Amniotic stem cell (primary cell): ENCODE measurements at places on chromosomes 7 and 10.

DNA sequence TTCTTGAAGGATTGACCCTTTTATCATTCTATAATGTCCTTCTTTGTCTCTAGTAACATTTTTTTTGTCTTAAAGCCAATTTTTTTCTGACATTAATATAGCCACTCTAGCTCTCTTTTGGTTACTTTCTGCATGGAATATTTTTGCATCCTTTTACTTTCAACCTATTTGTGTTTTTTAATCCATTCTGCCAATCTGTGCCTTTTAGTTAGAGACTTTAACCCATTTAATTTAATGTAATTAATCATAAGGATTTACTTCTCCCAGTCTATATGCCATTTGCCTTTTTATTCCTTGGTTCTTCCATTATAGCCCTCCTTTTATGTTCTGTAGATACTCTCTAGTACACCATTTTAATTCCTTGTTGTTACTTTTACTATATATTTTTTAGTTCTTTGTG, 32.7 kb upstream of the RABGEF1 start:
- no peak for DNase-seq

DNA sequence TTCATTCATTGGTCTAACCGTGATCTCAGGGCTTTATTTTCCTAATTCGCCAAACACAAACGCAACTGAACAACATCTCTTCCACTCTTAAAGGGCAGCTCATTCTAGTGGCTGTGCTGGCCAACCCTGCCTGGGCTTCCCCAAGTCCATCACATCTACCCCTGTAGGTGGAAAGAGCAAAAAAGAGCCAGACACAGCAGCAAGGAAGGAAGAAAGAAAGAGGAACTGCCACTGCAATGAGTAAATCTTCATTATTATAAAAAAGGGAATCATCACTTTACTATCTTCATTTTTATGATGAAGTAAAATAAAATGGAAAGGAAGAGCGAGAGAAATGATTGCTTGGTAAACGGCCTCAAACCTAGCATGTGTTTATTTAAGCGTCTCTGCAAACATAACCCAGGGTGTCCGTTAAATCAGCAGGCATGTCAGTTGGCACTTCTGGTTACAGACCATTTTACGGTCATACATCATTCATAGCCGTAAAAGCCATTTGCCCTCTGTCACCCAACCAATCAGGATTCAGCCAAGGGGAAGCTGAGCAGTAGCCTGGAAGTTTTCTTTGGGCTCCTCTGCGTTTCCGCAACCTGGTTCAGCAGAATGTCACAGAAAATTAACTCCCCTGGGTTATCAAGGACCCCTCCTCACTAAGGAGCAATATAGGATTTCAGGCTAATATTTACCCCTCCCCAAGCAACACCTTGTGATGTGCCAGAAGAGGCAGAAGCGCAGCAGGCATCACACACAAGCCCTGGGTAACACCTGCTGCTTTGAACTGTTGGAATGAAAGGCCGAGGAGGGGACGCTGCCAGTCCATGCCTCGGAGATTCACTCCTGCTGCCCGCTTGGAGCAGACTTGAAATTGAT, 234.0 kb downstream of the SNX10 start:
- DNase-seq = no peak

DNA sequence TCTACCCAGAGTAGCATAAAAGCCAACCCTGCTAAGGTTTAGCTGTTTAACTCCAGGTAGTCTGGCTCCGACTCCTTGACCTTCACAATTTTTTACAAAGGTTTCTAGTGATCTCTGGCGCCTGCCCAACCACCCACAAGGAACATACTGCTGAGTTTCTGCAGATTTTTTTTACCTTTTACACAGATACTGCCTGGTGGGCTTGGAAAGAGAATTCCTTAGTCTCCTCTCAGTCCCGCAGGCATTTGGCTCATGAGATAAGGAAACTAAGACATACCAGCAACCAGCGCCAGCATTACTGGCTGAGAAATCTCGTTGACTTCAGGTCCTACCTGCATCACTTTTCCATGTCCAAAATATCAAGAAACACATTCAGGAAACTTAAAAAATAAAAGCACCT, 51.1 kb upstream of the LYZL1 start:
- no peak for DNase-seq

GRCh38 chr10:78634389-78634815, 434.4 kb upstream of the ZMIZ1 start:
- no peak for DNase-seq

DNA sequence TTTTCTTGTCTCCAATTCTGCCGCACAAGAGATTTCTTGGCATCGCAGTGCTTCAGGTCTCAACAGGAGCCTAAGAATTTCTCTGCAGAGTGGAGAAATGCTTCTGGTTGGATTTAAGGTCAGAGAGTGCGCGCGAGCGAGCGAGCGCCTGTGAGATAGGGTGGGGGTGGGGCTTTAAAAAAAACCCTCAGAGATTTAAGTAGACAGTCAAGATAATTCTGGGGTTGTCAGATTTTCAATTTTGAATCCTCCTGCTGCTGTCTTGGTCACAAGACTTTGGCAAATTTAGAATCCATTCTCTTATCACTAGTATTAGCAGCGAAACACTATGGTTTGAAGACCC, 49.7 kb downstream of the CPEB3 start:
- DNase-seq = no peak
